ENCODE measurements at places on chromosomes 3 and 15.

GRCh38 chr3:2172561-2173171 lies 74.0 kb downstream of the CNTN4 start:
- no peak for DNase-seq

- DNase-seq, result no peak
Measured at GRCh38 chr3:30512576-30512975, 93.8 kb upstream of the TGFBR2 start.

- no peak for DNase-seq
Measured at GRCh38 chr15:65921780-65922179, 52.5 kb downstream of the RAB11A start.

- no peak for DNase-seq
Measured at GRCh38 chr3:151733613-151734012, at the start of gene AADACL2. TSS of gene AADACL2 (plus strand) at chr3:151733927. CDS start at chr3:151734036, 109 bp downstream.

DNA sequence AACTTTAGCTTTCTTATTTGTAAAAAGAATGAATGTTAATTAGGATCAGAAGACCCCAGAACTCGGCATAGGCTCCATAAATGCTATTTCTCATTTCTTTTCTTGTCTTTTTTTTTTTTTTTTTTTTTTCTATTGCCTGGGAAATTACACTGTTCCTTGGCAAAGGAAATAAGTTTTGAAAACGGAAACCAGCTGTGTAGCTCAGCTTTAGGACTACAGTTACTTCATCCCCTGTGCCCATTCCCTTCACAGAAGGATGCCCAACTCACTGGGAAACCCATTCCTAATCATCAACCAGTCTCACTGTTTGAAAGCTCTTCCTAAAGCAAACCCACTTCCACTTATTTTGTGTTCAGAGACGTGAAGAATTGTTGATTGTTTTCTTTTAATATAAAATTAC lies 254.0 kb upstream of the IL12A start:
- no peak for DNase-seq

DNA sequence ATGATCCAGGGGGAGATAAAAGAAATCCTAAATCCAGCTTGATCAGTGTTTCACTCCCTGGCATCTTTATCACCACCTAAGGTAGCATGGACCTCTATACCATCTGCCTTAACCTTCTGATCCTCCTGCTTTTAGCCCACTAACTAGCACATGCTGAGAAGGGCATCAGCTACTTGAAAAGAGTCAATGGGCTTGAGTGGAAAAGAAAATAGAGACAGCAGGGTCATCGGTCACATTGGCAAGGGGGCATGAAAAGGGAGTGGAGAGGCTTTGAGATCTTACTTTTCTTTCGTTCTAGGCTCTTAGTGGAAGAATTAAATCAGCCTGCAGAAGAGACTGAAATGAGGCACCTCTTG lies 239 bp upstream of the ZFYVE19 start:
- no peak for DNase-seq

DNA sequence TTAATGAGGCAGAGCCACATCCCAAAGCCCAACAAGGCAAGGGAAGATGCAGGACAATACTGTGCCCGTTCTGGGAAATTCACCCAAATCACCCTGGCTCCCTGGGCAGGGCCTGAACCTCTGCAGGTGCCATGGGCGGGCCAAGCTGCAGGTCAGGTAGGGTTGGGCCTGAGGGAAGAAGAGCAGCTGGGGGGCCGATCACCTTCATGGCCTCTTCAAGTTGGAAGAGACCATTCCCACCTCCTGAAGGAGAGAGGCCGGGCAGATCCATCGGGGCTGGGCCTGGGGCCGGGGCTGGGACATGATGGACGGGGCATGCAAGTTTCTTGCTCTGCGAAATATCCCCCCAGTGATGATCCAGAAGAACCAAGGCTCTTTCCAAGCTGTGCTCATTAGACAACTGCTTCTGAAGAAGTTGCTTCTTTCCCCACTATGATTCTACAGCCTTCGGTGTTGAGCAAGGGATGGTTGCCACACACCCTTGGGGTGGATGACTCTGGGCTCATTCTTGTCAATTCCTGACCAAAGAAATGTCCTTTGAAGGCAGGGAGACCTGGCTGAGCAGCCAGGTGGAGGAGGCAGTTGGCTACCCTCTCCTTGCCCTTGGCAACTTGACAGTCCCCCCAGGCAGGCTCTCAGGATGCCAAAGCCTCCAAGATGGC lies 38.2 kb downstream of the KLHL25 start:
- DNase-seq, result no peak

GRCh38 chr3:184873141-184873540 lies 61.2 kb downstream of the VPS8 start:
- DNase-seq, result no peak

DNA sequence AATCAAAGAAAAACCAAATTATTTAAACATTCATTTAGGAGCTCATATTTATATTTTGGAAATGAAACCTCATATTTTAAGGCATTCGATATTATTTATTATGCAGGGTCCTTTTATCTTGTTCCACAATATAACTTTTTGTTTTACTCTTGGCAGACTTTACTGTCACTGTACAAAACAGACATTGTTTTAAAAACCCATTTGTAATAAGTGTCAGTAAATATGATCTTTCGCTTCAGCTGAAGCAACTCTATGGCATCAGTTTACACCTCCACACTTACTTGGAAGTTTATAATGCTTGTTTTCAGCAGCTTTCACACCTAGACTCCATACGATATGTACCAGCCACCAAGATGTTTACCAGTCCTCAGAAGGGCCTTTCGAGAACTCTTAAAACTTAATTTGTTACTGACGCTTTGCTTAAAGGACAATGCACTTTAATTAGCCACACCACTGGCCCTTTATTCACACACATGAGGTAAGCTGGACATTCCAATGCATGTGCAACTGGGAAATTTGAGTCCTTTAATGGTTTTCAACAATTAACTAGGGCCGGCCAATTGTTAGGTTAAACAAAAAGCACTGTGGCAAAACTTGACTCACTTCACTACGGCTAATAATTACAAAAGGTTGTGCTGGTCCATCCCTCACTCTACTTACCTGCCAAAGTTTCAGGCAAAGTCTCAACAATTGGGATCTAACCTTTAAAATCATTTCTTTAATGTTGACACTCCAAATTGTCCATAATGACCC lies 16.7 kb downstream of the WWTR1 start:
- DNase-seq, result no peak

DNA sequence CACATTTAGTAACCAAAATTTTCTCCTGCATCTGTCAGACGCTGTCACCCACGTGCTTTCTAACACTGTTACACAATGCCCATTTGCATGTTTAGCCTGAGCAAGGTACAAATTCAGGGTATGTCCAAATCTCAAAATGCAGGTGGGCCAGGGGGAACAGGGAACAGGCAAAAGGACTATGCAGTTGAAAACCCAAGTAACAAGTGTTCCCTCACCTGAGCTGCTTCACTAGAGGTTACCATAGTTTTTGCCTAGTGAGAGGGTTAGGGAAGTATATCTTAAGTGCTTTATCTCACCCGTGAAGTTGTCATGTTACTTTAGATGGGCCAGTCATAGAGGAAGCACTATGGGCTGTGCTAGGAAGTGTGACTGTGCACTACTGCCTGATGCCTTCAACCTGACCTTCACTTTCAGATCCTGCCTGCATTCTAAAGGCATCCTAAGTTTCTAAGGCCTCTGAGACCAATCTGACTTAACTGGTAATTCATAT lies 6.0 kb upstream of the TMEM87A start:
- no peak for DNase-seq

DNA sequence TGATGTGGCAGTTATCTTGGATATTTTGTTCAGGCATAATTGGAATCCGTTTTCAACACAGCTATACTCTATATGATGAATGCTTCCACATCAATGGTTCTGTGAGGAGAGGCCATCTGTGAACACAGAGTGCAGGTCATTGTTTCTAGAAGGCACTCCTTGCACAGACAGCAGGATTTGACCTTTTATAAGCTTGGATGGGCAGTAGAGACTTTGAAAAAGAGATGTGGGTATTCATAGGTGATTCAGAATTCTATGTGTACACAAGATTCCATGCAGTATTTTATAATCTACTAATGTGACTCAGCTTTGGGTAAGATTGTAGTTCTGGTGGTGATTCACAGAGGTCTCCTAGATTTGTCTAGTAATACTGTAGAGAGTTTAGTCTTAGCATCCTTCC lies 12.5 kb downstream of the ARPP21 start:
- no peak for DNase-seq

GRCh38 chr3:157618075-157618760 lies 115.0 kb upstream of the VEPH1 start:
- DNase-seq, result peak; percentile 39

- DNase-seq, result peak; percentile 60
Measured at GRCh38 chr3:183275418-183275817, 22.4 kb downstream of the B3GNT5 start.

GRCh38 chr3:14353502-14353901 lies 48.9 kb upstream of the SLC6A6 start:
- DNase-seq, result no peak

DNA sequence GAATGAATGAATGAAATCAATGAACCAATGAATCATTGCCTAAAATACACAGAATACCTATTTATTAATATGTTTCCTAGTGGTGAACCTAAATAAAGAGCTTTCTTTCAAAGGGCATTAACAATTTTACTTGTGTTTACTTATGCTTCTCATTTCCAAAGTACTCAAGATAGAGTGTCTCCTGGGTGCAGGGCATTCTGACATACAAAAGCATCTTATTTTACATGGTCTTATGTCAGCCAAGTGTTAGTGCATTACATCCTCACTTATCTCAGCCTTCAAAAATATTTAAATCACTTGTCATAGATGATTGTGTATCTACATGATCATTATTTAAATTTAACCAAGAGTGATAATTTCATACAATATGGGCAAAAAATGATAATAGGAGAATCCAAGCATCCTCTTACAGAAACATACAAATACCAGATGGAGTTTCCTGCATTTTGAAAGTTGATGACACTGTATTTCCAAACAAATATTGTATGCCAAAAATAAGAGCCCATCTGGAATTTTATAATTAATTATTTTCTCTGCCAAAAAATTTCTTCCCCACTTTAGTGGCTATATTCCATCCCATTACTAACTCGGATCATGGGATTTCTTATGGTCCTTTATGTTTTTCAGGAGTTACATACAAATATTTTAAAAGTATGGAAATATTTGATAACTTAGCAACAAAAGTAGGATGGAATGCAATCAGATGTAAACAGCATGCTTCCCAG lies 279.0 kb downstream of the RBMS3 start:
- no peak for DNase-seq

DNA sequence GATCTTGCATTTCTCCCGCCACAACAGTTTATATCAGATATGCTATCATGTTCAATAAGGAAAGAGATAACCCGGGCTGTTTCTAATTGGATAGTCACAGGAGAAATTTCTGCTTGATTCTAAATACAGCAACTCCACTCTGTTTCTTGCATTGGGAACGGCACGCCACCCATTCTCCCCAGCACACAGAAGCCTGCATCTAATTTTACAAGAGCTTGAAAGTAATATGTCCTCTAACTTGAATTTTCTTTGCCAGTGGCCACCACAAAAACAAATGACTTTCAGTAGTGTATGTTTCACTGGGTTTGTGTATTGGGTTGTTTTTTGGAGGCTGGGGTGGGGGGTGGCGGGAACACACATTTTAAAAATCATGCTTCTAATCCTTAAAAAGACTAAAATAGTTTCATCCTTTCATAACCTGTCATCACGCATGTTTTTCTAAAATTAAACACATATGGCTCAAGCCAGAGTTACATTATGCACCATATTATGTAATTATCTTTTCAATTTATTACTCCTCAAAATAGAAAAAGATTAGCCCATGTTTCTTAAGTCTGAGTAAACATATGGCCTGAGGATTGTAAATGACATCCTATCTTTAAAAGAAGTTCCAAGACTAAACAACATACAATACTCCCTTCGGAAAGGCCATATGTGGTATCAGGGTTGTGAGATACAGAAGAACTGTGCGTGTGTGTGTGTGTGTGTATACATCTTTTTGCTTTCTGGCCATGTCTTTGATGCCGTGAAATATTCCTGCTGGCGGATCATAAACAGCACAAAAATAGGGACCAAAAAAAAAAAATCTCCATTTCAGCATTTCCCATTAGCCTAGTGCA lies 176.3 kb downstream of the FOXP1 start:
- DNase-seq, result no peak

- no peak for DNase-seq
Measured at GRCh38 chr3:60011218-60011617, 961.4 kb upstream of the CFAP20DC start.

DNA sequence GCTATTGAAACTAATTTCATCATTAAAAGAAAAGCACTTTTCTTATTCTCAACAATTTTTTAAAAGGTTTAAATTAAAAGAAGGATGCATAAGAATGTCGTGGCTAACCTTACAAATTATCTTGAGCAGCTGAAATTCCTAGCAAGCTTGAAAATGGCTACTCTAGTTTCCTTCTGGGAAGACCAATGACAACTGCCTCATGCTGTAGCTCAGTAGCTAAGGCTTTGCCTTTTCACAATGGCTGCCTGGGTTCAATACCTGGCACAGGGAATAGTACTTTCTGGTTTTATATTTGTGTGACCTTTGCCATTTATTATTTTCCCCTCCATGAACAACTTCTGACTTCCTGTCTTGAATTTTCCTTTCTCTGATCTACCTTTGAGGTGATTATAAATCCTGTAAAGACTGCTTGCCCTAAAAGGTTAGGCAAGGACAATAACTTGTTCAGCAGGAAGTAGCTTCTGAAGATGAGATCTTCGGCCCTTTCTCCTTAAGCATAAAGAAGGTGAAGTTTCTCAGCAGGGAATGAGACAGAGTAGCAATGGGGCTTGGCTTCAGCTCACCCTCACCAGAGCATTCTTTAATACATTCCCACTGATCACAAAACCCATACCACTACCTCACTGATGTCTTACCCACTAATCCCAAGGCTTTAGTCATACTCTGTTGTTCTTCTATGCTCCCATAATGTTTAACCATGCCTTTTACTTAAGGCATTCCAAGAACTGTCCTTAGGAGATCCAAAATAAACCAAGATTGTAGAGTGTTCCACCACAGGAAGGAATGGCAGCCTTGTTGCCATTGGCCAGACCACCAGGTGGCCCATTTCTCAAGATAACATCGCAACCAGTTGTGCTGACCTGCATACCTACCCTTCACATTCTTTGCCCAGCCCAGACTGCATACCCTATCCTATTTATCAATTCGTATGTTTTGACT lies 276.8 kb downstream of the ULK4 start:
- no peak for DNase-seq

GRCh38 chr3:185115371-185115770 lies 37.5 kb downstream of the C3orf70 start:
- no peak for DNase-seq

DNA sequence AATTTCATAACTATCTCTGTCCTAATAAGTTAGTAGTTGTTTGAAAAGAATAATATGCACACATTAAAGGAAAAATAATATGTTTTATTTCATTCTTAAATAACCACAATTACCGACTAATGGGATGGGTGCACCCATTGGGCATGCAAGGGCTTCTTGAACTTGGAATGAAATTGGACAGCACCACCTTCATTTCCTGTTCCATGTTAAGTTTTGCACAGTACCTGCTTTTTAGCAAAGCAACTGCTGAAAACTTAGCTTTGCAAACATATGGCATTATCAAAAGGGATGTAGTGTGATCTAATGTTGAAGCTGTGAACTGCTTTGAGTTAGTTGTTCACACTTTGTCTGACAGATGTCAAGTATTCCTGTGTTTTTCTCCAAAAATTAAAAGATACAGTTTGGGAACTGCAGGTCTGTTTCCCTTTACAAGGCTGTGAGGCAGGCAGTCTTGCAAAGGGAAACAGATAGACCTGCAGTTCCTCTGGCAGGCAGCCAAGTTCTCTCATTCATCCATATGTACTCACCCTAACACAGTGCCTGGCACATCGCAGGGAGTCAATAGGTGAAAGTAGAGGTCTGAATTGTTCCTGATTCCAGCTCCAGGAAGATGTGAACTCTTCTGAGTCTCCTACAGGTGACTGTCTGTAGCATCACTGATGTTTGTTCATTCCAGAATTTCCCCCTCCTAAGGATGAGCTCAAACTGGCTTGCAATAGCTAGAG lies 64.3 kb upstream of the GOLGA8B start:
- DNase-seq, result no peak
